ENCODE measurements at places on chromosomes 3 and 15. TPM values are rescaled to one million over a fixed set of nuclear protein-coding genes. Genes with fewer than 3 reads are reported as not detected.

- DNase-seq, result no peak
These were observed 53.4 kb upstream of the CHD2 start for GRCh38 chr15:92846741-92847140.

DNA sequence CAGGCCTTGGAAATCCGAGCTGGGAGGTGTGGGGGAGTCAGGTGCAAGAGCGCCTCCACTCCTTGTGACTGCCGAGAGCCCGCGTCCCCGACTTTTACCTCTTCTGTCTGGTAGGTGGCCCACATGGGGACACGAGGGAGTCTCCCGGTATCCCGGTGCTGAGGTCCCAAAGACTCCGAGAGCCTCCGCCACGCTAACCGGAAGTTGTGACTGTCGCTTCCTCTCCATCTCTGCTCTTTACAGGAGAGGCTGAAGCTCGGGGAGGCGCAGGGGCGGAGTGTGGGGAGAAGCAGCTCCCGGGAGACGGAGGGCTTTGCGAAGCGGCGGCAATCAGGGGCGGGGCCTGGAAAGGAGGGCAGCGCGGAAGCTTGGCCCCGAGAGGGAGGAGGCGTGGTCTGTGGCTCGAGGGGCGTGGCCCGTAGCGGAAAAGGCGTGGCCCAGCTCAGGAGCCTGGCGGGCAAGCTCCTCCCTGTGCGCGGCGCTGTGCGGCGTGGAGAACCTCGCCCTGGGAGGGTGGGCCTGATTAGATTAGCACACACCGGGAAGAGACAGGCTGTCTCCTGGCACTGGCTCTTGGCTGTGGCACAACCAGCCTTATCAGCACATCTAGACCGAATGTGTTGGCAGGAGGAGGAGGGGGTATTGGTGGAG, 143.9 kb downstream of the GABRB3 start:
- peak; percentile 29 for DNase-seq

GRCh38 chr3:82596805-82597204, 835.4 kb upstream of the GBE1 start:
- peak; percentile 6 for DNase-seq

- DNase-seq, result no peak
These were observed 1041.2 kb downstream of the TUSC7 start for GRCh38 chr3:117750674-117751269.

- DNase-seq, result no peak
These were observed 44.7 kb downstream of the CEP152 start for GRCh38 chr15:48766196-48766595.

- no peak for DNase-seq
These were observed 156.2 kb downstream of the NUP210 start for GRCh38 chr3:13263770-13264467.

- peak; percentile 56 for DNase-seq
These were observed 20.0 kb upstream of the PRR23E start for GRCh38 chr3:127172781-127173515.

DNA sequence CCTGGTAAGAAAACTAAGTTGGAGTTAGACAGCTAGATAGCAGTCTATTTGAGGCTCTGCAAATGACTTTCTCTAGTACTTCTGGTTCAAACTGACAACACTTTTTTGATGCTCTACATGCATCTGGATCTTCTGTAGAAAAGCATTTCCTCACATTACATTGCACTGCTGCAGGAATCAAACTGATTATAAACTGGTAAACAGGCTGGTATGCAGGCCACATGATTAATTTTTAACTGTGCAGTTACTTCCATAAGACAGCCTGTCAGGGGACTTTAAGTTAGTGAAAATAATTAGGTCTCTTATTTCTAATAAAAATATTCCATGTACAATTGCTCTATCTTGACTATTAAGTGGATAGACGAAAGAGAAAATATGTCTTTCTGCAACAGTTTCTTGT, 550.0 kb upstream of the ALCAM start:
- no peak for DNase-seq

GRCh38 chr3:111311126-111311525, 230.9 kb upstream of the CD96 start:
- no peak for DNase-seq

DNA sequence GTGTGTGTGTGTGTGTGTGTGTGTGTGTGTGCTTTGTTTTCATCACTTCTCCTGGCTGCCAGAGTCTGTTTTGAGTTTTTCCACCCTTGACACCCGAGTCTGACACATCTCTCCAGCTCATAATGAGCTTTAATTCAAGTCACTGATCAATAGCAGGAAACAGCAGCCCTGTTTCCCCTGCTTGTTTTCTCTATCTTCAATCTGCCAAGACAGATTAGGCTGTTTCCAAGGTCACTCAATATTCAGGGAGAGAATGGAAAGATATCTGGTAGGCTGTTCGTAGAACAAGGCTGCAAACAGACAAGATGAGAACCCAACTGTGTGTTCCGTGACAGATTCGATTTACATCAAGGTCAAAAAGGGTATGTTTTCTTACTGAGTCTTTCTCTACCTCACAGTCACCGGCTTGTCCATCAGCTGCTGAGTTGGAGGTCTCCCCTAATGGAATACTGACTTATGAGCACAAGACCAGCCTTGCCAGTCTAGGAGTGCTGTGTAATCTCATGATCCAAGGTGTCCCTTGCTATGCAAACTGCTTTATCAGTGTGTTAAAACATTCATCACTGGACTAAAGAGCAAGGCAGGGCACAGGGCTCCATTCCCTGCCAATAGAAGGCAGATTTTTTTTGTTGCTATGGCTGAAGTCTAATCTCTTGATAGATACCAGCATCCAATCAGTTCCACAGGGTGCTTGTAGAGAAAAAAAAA, 187.9 kb upstream of the LMCD1 start:
- no peak for DNase-seq

DNA sequence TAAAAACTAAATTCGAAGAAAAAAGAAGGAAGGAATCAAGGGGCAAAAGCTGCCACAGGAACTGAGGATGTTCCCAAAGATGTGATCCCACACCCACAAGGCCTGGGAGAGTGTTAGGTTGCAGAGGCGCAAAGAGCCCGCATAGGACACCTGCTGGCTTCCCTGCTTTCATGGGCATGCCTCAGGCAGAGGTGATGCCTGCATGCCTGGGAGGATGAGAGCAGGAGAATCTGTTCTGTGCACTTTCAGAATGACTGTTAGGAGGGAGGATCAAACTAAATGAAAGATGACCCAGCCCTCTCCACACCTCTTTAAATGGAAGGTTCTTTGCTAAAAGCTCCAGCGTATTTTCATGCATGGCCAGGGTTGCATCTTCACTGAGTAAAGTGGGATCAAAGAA, 162.4 kb downstream of the PLCL2 start:
- no peak for DNase-seq

DNA sequence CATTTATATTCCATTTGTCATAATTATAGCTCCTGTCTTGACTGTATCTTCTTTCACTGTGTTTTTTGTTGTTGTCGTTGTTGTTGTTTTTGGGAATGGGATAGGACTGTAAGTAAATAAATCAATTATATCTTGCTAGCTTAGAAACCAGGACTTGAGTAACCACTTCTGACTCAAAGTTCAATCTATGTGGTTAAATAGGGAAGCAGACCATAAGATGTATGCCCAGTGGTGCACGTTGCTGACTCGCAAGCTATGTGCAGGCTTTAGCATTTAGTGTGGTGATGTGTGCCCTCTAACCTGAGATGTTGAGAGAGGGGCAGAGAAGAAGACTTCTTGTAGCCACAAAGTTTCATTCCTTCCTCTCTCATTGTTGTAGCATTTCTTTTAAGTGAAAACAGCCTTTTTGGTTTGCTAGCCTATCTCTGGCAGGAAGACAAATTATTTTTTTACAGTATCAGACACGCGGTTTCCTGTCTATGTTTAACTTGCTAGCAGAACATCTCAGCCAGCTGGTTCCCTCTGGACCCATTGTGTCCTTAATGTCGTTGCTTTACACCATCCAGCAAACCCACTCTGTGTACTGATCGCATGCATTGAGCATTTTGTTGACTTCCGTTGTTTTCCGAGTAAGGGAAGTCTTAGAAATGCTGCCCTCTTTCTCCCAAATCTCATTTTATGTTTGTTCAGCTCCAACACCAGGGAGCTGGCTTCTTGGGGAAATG, 52.1 kb downstream of the TGFBR2 start:
- DNase-seq, result no peak

GRCh38 chr3:13010780-13011572, 62.3 kb downstream of the IQSEC1 start:
- no peak for DNase-seq

DNA sequence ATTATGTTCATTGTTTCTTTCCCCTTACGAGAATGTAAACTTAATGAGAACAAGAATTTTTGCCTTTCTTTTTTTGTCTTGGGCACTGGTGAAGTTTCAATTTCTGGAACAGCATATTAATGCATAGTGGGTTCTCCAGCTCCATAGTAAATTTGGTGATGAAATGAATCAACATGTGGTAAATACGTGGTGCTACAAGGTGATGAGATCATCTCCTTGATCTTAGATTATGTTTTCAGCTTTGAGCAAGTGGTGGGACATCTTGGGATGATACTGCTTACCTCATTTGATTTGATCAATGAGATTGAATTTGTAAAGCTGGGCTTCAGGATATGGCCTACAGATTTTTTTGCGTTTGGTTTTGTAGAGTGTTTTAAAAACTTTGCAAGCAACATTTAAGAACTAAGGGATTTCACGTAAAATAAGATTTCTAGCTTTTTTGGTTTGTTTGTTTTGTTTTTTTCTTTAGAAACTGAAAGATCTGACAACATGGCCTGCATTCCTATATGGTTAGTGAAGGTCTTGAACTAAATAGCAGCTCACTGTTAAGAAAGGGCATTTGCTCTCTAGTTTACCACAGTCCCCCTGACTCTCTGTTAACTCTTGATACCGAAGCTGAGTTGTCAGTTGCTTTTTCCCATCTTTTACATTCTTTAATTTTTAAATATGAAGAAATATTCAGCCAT, 45.6 kb downstream of the FNDC3B start:
- DNase-seq, result no peak

- no peak for DNase-seq
These were observed 129.7 kb downstream of the RPL22L1 start for GRCh38 chr3:170740285-170740684.

DNA sequence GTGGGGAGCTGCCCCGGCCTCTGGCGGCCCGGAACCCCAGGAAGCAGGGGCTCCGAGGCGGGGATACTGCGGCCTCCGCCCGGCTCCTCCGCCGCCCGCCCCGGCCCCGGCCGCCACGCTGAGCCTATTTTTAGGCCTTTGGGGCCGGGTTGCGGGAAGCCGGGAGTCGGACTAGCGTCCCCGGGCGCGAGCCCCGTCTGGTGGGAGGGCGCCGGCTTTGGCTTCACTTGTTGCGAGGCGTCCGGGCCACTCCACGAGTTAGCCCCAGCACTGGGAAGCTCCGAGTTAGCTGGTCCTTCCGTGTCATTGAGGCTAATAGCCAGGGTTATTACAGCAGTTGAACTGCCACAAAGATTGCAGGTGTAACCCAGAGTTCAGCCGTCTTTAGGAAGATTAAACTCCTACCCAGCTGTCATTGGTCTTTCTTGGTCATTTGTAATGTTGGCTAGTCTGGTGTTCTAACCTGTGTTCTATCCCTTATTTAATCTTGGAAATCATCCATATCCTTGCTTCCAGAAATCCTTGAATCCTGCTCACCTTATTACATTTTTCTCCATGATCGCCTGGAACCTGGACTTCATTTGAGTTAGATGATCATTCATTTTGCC, 791 bp downstream of the GYG1 start:
- DNase-seq, result peak; percentile 34

DNA sequence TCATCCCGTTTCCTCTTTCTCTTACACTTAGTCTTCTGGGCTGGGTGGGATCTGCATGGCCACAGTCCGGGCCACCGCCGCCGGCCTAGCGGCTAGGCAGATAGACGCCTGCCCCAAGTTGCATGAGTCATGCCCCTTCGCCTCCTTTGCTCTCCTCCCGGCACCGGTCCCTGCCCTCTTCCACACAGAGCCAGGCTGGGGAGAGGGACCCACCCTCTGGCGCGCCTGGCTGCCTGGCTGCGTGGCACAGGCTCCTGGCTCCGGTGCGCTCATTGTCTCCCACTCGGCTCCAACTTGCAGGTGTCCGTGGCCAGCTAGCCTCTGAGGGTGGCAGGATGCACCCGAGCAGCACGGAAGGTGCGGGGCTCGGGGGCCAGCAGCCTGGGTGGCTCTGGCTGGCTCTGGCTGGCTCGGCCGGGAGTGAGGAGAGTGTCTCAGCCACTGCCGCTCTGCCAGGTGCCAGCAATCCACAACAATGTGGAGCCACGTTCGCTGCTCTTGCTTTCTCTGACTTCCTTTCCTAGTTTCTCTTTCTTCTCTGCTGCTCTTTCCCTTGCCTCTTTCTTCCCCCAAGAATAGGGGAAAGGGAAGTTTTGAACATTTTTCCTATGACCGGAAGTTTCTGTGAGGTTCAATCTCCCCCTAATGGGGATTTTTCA, 22.4 kb upstream of the MTHFS start:
- DNase-seq, result no peak

DNA sequence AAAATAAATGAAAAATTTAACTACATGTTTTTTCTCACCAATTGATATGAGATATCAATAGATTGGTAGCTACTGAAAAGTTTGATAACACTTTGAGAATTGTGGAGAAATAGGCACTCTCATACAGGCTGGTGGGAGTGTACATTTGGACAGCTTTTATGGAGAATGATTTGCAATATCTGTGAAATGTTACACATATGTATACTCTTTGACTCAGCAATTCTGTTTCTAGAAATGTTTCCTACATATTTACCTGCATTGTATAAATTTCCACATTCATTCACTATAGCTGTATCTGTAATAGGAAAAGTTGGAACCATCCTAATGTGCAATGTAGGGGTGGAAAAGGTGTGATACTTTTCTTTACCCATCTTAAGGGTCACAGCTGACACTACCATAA, 1.9 kb upstream of the KIF23 start:
- no peak for DNase-seq

- DNase-seq, result no peak
These were observed 3.6 kb upstream of the GLCE start for GRCh38 chr15:69156736-69157381.

The GOLGA8J gene
- polyA plus RNA-seq, result 2.9 TPM

The IRAK2 gene
- polyA plus RNA-seq, result 1.00 TPM

The WNT5A gene
- 42.5 TPM for polyA plus RNA-seq

The MYRIP gene
- polyA plus RNA-seq, result 1.6 TPM

The PARP15 gene
- 0.45 TPM for polyA plus RNA-seq

The MCF2L2 gene
- 1.7 TPM for polyA plus RNA-seq

The AMOTL2 gene
- 75.0 TPM for polyA plus RNA-seq

The COL8A1 gene
- 9.0 TPM for polyA plus RNA-seq

The COL6A5 gene
- polyA plus RNA-seq, result 0.07 TPM

The PLA2G4D gene
- polyA plus RNA-seq, result 0.07 TPM

The TMCO5A gene
- not detected for polyA plus RNA-seq

The TMEM108 gene
- 1.6 TPM for polyA plus RNA-seq

The HTR3E gene
- polyA plus RNA-seq, result not detected

Measured in left kidney (tissue), 8 donors.